MCF 10A (cell line): ENCODE measurements at places on chromosomes 12 and 14.
A peak's percentile ranks its signal among the peaks of the same experiment; 100 is the strongest.

DNA sequence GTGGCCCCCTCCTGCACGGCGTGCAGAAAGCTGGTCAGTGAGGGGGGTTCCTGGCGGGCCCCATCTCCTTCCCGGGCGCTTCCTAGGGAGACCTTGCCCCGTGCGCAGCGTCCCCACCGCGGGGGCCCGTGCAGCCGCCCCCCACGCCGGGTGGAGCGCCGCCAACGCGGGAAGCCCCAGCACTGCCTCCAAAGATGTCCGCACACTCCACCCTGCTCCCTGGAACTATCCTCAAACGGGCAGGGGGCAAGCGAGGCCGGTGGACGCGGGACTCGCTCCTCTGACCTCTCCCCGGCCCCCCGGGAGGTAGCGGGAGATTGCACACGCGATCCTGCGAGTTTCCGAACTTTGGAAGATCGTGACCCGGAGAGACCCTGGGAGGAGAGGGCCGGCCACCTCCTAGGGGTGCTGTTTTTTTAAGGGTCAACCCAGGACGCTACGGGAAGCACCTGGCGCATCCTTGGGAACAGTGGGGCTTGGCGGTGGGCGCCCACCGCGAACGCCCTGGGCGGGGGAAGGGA, 1.5 kb upstream of the FZD10 start:
- no peak for DNase-seq

DNA sequence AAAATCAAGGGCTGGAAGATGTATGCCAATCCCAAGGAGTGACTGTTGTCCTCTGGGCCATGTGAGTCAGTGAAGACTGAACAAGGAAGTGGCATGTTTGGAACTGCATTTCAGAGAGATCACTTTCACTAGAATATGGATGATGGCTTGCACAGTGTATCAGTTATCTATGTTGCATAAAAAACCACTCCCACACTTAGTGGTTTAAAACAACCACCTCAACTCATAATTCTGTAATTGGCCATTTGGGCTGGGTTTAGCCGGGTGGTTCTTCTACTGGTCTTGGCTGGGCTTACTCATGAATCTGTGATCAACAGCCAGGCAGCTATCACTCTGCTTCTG, 15.4 kb downstream of the BDKRB1 start:
- peak; percentile 77 for DNase-seq

GRCh38 chr12:48859607-48860006, 6.1 kb downstream of the RND1 start:
- no peak for DNase-seq

DNA sequence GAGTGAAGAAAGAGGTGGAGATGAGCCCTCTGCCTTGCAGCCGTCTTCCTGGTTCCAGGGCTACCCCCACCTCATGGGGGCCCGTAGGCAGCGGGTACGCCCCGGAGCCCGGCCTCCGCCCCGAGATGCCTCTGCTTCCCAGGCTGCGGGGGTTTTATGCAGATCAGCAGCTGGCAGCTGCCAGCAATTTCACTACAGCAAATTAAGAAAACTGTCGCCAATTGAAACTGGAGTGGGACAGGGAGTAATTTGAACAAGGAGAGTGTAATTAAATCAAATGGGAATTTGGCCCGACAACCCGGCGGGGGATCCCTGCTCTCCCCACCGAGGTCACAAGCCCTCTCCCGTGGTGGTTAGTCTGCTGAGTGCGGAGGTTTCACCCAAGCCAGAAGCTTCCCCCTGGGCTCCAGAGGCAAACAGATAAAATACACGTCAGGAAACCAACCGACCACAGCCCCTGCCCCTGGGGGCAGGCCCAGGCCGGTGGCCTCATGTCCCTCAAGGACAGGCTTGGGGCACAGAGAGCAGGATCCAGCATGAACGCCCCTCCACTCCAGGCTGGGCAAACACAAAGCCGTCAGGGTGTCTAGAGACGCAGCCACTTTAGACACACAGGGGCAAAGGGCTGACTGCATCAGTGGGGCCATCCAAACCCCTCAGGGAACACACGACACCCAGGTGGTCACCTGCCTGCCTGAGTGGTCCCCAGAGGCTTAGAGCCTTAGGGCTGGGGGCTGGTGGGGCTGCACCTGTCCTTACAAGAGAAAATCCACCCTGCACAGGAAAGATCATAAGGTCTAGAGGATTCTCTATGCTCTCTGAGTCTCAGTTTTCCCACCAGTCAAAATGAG, 53.8 kb downstream of the TESC start:
- DNase-seq: no peak
